GM19239 (cell line): ENCODE measurements at places on chromosomes 2 and 18.
A peak's percentile ranks its signal among the peaks of the same experiment; 100 is the strongest.

DNA sequence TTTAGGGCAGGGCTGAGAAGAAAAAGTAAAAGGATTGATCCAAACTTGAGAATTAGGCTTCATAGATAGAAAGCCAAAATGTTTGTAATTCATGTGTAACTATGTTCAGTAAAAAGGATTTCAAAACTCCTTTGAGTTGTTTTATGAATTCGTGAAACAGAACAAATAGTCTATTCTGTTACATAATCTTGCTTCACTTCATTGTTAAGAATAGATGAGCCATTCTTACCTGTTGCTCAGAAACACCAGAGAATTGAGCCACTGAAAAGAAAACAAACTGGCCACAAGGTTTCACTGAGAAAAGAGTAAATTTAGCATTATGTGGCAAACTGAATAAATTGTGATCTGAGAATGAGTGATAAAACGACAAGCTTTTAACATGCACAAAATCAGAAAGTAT, 4.5 kb upstream of the ITPRID2 start:
- no peak for DNase-seq

DNA sequence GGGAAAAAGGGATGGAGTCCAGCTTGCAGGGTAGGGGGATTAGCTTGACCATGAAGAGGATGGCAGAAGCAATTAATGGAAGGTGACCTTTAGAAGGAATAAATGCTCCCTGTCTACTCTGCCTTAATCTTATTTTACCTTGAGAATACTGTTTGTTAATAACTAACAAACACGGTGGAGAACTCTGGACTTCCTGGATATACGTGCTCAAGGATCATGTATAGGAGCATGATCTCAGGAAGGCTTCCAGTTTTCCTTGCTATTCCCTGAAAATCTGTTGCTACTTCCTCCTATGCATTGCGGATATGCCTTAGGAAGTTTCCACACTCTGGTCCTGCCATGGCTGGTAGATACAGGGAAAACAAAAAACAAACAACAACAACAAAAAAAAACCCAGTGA, 44.8 kb upstream of the BCL11A start:
- no peak for DNase-seq

DNA sequence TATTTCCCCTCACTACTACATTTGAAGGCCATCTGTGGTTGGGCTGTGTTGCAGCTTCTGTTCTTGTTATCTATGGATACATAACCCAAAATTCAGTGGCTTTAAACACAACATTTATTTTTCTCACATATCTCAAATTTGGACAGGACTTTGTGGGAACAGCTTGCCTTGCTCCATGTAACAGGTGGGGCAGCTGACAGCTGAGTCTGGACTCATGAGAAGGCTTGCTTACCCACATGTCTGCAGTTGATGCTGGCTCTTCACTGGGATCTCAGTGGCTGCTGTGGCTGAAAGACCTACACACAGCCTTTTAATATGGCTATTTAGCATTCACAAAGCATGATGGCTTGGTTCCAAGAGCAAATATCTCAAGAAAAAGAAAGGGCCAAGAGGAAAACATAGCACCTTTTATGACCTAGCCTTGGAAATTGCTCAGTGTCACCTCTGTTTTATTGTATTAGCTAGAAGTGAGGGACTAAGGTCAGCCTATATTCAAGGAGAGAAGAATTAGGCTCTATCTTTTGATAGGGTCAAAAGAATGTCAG, 296.8 kb upstream of the ZNF521 start:
- DNase-seq: no peak

DNA sequence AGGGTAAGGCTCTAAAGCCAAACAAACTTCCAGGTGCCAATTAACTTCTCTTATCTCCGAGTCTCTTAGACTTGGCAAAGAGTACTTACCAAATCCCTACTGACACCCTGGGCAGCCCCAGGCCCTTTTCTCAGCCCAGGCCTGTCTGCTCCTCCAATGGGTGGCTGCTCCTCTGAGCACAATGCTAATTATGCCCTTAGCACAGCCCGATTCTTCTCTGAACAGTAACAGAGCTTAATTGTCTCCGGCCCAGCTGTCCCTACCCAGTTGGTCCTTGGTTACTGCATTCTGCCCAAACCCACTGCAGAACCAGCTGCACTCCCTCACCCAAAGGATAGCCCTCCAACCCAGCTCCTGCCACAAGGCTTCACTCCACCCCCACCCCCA, 110.3 kb downstream of the SMAD7 start:
- no peak for DNase-seq

DNA sequence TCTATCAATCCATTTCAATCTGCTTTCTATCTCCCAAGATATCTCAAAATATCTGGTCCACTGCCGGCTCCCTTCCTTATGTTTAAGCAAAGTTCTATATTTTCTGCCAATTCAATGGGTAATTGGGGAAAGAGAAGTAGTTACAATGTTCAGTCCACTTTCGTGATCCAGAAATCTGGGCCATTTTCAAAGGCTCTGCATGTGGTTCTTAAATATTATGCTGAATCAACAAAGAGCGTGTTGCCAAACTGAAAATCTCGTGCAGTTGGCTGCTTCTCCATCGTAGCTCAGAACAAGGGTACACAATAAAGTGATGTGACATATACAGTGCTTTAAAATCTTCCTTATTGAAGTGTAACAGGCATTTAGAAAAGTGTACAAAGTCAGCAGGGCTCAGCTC, 863.1 kb downstream of the RNF144A start:
- no peak for DNase-seq

DNA sequence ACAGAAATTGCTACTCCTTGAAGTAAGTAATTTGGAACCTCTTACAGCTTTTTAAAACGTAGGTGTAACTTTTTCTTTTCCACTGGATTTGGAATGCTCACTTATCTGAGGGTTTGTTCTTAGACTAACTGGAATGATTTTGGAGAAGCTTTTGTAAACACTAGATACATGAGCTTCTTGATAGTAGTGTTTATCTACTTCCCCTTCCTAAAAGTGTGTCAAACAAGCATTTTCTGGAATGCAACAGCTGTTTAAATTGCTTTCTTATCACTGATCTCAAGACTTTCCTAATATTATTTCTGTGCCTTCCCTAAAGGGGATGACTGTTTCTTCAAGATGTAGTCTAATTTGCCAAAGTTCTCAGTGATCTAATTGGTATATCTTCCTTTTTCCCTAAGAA, 282.6 kb downstream of the CCDC178 start:
- no peak for DNase-seq

DNA sequence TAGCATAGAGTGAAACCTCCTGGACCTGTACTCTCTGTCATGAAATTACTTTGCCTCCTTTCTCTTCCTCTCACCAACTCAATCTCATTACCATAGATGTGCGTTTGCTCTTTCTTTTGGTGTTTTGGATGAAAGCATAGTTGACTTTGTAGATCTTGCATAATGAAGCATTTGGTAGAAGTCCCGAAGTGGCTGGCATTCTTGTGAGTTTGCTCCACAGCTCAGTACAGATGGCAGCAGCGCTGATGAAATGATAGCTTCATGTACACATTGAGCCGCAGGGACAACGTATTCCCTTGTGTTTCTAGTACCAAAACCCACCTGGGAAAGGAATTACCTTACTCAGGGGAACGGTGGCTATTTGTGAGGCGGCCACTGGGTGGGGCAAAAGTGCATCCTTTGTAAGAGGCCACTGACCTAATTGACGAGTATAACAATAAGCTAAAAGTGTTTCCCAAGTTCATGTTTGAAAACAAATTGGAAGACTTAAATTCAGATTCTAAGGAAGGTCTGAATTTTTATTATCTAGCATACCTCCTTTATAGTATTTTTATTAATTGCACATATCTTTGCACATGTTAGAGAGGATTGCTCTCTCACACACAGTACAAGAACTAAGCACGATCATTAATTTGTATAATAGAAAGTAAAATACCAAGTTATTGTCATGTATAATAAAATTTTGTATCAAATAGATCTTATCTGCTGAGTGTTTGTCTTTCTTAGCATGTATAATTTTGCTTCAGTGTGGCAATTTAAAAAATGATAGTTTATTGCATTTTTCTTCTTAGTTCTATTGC, 25.4 kb upstream of the CDH7 start:
- no peak for DNase-seq

- DNase-seq: no peak
Observed at GRCh38 chr18:9546468-9546867, 67.9 kb downstream of the PPP4R1 start.

DNA sequence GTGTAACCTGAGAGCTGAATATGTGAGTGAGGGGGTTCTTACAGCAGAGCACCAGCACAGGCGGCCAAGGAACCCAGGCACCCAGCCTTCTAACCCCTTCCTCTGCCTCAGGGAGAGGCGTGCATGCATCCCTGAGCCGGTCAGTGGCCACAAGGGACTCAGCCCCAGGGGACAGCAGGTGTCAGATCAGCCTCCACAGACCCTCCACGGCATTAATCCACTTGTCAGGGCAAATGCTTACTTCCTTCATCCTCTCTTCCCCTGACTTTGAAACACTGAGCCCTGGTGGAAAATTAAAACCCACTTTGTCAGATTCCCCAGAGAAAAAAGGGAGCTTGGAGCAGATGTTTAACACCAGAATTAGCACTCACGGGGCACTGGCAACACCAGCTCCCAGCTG, 60.5 kb upstream of the SMAD2 start:
- no peak for DNase-seq

- no peak for DNase-seq
Observed at GRCh38 chr2:237624565-237624964, 2.8 kb upstream of the LRRFIP1 start.

DNA sequence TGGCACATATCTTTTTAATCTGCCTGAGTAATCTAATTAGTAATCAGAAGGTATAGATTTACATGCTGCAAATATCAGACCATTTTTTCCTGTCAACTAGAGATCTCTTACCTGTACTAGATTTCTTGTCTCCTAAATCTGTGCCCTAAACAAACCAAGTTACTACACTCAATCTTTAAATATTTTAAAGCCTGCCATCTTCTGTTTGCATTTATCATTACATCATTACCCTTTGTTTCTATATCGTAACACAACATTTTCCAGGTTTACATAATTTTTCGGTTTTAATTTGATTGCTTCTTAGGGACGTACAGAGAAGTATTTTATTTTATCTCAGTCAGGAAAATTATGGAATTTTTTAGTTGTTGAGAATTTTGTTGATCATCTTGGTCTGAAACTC, 25.7 kb downstream of the PSMA8 start:
- no peak for DNase-seq

DNA sequence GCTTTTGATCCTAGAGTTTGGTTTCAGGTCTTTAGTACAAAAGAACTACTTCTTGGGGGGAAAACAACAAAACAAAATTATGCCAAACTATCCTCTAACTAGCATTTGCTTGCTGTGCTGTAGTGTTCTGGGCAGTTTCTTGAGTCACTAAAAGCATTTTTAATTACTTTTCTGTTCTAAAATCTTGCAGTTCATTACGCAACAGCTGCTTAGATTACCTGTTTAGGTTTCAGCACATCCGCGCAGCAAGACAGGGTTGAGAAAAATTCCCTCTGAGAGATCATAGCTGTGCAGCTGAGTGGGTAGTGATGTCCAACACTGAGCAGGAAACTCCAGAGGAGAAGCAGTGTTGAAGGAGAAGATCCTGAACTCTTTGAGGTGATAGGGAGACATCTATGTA, 9.0 kb downstream of the DAW1 start:
- no peak for DNase-seq

GRCh38 chr2:160613466-160614153, 120.0 kb upstream of the RBMS1 start:
- DNase-seq: no peak

- no peak for DNase-seq
Observed at GRCh38 chr18:35463050-35463449, 34.7 kb downstream of the INO80C start.

GRCh38 chr2:159046966-159047365, 78.5 kb downstream of the TANC1 start:
- DNase-seq: no peak

DNA sequence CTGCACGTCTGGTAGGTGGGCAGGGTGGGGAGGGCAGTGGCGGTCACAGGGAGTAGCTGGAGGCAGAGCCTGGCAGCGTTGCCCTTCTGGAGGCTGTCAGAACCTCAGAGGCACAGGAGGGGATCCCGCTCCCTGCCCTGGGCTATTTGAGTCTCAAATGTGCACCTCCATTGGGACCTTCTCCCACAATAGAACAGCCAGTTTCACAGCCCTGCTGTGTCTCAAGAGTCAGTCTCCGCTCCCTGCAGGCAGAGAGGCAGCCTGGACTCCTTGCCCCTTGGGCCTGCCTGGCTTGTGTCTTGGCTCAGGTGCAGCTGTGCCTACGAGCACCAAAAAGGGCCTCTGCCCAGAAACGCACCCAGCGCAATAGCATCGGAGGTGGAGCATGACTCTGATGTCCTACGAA, 57.4 kb downstream of the FAM168B start:
- no peak for DNase-seq

DNA sequence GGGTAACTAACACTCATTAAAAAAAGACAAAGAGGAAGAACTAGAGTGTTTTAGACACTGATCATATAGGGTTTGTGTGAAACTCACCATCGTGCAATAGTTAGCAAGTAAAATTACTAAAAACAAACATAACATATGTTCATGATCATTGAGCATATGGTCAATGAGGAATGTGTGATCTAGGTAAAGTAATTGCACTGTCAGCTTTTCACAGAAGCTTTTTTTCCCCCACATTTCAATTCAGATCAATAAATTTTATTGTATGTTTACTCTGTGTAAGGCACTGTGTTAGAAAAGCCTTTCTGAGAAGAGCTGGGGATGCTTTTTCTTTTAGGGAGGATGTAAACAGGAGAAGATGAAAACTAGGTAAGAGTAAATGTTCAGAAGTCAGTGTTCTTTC, 348.2 kb downstream of the LRP1B start:
- DNase-seq: no peak

- no peak for DNase-seq
Observed at GRCh38 chr2:241065355-241065803, 36.7 kb downstream of the MTERF4 start.

- no peak for DNase-seq
Observed at GRCh38 chr2:118056801-118057200, 31.5 kb upstream of the INSIG2 start.

DNA sequence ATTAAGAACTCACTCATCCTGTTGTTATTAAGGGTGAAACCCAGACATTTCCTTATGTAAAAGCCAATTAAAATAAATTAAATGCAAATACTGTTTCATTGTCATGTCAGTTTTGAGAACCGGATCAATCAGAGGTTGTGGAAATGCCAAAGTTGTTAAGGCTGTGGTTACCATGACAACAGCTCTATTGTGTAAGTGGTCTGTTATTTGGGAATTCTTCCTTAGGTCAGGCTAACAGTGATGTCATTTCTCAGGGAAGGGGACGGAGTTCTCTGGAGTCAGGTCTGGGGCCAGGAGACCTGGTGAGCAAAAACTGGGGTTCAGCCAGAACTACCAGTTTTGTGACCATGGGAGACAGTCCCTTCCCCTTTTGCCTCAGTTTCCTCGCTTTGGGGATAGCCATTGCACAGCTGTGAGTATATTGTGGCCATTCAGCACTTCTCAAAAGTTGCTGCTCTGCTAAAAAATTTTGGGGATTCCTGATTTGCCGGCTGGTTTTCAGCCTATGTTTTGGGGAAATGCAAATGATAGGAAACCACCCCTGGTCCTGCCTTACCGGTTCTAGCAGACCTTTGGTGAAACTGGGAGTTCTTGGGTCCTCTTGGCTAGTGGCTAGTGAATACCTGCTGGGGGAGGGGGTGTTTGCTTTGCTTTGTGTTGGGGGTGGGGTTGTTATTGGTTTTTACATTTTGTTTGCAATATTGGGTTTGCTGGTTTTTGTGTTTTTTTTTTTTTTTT, 21.6 kb downstream of the HPCAL1 start:
- DNase-seq: no peak

- DNase-seq: peak; percentile 83
Observed at GRCh38 chr18:77114415-77115191, 18.0 kb downstream of the MBP start.
